ENCODE measurements at places on chromosomes 6 and 20.

- DNase-seq: peak; percentile 19
These were observed 5.1 kb downstream of the RING1 start for GRCh38 chr6:33213166-33213988.

DNA sequence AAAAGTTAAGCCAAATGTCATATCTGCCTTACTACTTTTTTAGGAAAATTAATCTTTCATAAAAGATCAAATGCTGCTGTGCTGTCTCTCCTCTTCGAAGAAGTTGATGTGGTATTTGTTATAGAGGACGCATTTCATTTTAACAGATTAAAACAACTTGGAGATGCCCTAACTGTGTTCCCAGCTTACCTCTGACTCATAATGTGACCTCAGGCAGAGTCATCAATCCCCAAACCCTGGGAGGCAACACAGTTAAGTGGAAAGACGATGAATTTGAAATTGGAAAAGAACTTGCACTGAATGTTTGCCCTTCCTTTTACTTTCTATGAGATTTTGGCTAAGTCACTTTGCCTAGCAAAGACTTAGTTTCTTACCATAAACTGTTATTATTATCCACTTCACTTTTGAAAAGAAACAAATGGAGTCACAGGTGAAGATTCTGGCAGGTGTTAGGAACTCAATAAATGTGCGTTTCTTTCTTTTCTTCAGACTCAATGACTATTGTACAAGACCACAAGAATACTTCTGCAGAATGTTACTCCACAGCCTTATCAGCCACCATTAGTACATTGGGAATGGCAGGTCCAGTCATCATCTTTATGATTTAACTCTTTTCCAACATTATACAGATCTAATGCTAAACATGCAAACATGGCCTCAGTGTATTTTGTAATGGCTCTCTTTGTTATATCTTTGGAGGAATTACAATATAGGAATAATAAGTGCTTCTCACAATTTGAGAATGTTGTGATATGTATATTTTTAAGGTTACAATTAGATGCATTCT lies 102.6 kb downstream of the COL21A1 start:
- DNase-seq: no peak

- DNase-seq: no peak
These were observed 139.3 kb upstream of the COL21A1 start for GRCh38 chr6:56386717-56387116.

DNA sequence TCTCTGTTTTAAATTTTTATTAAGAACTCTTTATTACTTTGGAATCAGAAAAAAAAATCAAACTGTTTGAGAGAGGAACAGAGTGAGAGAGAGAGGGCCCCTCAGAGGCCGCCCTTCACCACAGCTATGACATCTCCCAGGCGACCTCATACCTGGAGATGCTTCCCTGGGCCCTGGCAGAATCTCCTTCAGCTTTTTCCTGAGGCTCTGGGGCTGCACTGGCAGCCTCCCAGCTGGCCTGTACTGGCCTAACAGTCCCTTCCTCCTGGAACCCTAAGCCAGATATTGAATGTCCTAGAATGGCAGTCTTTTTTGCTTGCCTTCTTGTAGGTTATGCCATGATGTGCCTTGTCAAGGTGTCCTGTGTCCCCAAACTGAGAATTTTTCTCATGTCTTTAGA lies 13.7 kb downstream of the ABHD12 start:
- no peak for DNase-seq

DNA sequence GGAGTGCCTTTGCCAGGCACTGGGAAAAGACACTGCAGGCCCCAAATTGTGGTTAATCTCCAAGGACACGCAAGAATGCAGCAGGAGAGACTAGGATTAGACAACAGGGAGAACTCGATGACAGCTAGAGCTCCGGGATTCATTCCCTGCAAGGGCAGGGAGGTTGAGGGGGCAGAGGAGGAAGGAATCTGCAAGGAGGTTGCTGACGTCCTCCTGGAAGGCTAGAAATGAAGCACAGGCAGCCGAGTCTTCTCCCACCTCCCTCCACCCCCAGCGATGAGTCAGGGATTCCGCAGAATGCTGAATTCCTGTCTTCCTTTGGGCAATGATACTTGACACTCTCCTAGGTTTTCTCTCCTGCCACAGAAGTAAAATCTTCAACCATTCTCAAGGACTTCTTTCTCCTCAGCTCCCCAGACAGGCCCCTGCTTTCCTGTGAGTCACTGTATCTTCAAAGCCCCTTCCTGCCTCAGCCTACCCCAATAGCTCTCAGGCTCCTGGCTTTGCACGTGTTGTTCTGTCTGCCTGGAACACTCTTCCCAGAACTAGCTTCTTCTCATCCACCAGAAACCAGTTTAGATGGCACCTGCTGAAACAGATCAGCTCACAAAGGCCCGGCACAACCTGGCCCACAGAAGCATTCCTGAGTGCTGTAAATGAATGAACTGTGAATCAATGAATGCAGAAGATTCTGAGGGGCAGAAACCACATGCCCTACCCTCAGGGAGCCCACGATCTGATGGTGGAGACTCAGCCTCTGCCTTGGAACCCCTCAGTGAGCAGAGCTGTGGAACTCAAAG lies 85.6 kb downstream of the MRPL14 start:
- no peak for DNase-seq

- DNase-seq: no peak
These were observed 2.1 kb upstream of the SMLR1 start for GRCh38 chr6:130824978-130825694.

GRCh38 chr6:127951172-127951917 lies 50.5 kb upstream of the THEMIS start:
- DNase-seq: no peak

GRCh38 chr20:58523072-58523970 lies 8.1 kb upstream of the APCDD1L start:
- DNase-seq: no peak

- DNase-seq: no peak
These were observed 302.8 kb upstream of the RNF217 start for GRCh38 chr6:124659427-124659826.

DNA sequence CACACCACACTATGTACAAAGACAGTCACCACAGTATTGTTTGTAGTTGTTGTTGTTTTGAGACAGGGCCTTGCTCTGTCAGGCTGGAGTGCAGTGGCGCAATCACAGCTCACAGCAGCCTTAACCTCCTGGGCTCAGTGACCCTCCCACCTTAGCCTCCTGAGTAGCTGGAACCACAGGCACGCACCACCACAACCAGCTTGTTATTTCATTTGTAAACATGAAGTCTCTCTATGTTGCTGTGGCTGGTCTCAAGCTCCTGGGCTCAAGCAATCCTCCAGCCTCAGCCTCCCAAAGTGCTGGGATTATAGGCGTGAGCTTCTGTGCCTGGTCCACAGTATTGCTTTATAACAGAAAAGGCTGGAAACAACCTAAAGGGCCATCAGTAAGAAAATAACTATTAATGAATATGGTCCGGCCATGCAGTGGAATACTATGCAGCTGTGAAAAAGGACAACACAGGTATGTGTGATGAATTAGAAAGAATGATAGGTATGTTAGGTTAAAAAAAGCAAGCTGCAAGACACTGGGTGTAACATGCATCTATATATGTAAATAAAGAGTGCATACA lies 30.0 kb upstream of the PTGIS start:
- DNase-seq: no peak

DNA sequence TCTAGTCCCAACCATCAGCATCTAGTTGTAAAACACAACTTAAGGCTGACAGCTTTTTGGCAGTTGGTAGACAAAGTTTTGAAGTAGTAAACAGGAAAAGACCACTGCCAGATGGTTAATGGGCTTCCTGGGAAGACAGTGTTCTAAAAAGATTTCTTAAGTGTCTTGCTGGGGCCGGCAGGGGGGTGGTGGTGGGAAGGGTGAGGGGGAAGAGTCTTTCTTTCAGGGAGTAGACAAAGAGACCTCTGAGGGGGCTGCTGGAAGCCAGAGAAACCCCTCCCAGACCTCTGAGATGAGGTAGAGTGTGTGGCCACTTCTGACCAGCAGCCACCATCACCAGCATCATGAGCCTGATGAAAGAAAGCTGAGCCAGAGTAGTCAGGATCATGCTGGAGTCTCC lies 784.9 kb downstream of the TENT5A start:
- DNase-seq: no peak

GRCh38 chr6:10662742-10663141 lies 31.7 kb downstream of the C6orf52 start:
- no peak for DNase-seq

DNA sequence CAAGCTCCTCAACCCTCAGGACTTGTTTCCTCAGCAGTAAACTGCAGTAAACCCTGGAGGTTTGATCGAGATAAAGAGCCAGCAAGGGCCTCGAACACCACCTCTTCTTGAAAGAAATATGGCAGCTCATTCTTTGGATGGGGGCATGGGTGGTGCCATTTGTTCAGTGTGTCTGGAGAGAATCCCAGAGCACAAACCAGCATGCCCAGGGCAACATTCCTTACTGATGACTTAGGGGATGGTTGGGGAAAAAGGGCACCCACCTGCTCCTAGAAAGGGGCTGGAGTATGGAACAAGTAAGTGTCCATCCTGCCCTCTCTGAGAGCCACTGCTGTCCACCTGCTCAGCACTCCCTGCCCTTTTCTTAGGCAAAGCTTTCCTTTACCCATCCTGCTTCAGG lies 31.3 kb upstream of the ZFAND3 start:
- no peak for DNase-seq

- DNase-seq: no peak
These were observed 21.2 kb downstream of the ATXN1 start for GRCh38 chr6:16740097-16740496.

DNA sequence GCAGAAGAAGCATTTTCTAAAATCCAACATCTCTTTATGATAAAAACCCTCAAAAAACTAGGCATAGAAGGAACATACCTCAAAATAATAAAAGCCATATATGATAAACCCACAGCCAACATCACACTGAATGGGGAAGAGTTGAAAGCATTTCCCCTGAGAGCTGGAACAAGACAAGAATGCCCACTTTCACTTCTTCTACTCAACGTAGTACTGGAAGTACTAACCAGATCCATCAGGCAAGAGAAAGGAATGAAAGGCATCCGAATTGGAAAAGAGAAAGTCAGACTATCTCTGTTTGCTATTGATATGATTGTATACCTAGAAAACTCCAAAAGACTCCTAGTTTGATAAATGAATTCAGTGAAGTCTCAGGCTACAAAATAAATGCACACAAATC lies 7.9 kb upstream of the CDK19 start:
- no peak for DNase-seq

DNA sequence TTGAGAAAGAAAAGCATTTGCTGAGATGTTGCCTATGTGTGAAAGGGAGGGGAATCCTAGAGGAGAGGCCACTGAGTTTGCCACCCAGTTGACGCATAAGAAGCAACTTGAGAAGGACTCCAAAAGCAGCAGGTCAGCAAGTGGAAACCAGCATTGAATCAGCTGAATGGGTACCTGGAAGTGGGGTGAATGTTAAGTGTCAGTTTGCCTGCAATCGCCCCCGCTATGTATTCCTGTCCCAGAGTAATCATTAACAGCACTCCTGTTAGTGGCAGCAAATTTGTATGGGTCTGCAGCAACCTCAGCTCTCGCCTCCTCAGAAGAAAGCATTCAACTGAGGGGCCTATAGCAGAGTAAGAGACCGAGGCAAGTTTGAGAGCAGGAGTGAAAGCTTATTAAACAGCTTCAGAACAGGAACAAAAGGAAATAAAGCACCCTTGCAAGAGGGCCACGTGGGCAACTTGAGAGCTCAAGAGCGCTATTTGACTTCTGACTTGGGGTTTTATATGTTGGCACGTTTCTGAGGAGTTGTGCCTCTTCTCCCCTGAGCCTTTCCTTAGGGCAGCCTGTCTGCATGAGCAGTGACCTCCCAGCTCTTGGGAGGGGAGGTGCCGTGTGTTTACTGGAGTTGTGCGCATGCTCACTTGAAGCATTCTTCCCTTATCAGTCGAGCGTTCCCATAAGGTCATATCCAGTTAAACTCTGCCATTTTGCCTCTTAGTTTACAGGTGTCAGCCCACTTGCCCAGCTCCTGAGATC lies 122.6 kb upstream of the PHACTR1 start:
- DNase-seq: no peak

DNA sequence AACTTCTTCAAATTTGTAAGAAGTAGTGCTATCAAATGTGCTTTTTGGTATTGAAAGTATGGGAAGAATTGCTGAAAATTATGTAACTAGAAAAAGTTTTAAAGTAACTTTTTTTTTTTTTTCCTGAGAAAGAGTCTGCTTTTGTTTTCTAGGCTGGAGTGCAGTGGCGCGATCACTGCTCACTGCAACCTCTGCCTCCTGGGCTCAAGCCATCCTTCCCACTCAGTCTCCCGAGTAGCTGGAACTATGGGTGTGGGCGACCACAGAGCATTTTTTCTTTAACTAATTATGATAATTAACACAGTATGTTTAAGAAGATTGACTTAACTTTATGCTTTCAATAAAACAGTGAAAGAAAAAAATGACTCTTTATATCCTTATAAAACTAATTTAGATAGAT lies 38.4 kb downstream of the BMP5 start:
- no peak for DNase-seq

- DNase-seq: no peak
These were observed 90.2 kb upstream of the CCDC167 start for GRCh38 chr6:37589941-37590340.

GRCh38 chr20:11966186-11966585 lies 48.5 kb downstream of the BTBD3 start:
- DNase-seq: no peak

DNA sequence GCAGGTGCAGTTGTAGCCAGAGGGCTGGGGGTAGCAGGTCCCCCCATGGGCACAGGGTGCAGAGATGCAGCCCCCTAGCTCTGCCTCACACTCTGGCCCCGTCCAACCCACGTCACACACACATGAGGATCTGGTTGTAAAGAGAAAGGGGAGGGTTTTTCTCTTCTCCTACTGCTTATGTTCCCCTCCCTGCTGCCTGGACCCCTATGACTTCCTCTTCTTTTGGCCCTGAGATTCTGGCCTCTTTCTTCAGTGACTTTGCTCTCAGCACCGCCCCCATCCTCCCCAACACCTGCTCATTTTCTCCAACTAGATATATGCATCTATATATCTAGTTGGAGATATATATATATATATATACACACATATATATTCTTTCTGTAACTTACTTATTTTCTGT lies 9.7 kb downstream of the NOTCH4 start:
- DNase-seq: no peak

DNA sequence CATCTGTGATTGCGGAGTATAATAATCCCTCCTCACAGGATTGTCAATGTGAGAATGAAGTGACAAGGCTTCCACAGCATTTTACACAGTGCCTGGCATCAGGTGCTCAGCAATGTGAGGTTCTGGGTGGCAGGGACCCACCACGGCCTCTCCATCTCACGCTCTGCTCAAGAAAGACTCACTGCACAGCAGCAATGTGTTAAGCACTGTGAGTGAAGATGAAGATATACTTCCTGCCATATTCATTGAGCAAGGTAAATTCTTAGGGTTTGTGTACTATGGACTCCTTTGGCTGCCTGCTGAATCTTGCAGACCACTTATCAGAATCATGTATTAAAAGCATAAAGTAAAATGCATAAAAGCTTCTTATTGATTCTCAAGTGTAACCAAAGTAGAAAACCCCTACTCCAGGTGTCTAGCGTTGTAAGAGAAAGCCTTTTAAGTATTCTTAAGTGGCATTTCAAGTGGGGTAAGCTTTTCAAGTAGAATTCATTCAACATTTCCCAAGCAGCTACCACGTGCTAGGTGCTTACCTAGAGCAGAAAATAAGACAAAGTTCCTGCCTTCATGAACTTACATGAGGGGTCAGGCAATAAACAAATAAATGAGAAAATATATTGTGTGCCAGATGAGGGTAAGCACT lies 17.0 kb upstream of the MEP1A start:
- no peak for DNase-seq
